ENCODE measurements at places on chromosomes 2 and 18.

GRCh38 chr2:135960656-135961551, 24.5 kb downstream of the DARS1 start:
- no peak for DNase-seq

DNA sequence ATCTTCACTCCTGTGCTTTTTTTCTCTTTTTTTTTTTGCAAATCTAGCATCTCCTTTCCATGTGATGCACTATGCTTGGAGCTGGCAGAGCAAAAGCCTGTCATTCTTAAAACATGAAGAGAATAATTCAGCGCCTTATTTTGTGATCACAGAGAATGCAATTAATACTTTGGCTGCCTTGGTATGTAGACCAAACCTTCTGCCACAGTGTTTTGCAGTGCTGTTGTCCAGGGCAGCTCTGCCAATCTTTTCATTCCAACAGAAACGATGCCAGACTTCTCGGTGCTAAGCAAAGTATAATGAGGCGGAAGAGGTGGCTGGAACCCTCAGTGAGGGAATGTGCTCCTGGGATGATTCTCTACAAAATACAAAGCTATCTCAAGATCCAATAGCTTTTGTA, 25.6 kb downstream of the BCL2 start:
- DNase-seq = no peak

GRCh38 chr2:96301865-96302264, 3.5 kb downstream of the SNRNP200 start:
- no peak for DNase-seq

GRCh38 chr2:7444626-7445025, 527.4 kb downstream of the RNF144A start:
- DNase-seq = no peak

- no peak for DNase-seq
Measured at GRCh38 chr18:79935098-79935480, 16.4 kb downstream of the SLC66A2 start.

DNA sequence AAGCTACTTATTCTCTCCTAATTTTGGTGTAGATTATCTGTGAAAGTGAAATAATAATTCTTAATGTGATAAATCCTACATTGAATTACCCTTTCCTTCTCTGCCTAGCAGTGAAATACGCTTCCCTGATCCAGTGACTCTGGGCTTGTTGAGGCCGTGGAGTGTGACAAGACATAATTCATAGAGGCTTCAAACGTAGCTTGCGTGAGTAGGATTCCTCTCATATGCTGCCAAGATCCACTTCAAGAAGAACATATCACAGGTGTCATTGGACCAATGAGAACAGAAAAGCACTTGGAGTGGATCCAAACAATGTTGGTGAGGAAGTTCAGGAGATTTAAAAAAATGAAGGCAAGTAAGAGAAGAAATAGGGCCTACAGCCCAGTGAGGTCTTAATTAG, 221.3 kb upstream of the TMEFF2 start:
- no peak for DNase-seq

DNA sequence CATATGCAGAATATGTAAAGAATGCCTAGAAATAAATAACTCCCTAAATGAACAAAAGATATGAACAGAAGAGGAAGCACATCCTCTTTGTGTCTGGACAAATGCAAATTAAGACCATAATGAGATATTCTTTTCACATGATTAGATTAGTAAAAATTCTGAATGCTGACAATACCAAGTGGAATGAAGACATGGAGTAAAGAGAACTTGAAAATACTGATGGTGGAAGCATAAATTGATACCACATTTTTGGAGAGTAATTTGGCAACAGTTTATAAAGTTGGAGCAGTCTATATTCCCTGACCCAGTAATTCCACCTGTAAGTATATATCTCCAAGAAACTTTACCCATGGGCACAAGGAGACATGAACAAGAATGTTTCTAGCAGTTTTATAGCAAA, 130.0 kb downstream of the CAPN13 start:
- no peak for DNase-seq

GRCh38 chr2:38098421-38099098, 22.6 kb upstream of the CYP1B1 start:
- DNase-seq = peak; percentile 72

DNA sequence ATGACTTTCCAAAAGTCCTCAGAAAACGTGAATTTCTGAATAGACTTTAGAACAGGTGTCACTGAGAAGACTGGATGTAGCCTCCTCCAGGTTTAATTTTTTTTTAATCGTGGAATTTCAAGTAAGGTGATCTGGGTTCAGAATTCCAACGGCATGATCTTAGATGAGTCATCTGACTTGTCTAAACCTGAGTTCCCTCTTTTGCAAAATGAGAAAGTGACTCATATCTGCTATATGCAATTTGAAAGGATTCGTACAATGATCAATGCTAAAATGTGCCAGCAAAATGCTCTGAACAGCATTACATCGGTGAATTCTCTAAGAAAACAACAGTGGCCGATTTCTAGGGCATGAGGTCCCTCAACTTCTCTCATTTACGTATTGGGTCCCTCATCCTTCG, 69.1 kb upstream of the ZNF516 start:
- peak; percentile 79 for DNase-seq

- no peak for DNase-seq
Measured at GRCh38 chr2:109188898-109189297, 59.9 kb downstream of the SH3RF3 start.
